Tibial artery (tissue), 4 donors: ENCODE measurements at places on chromosomes 2 and 18.
A peak's percentile ranks its signal among the peaks of the same experiment; 100 is the strongest.

- peaks cover 16% of the 10 kb centered on the region for H3K4me1 ChIP-seq
- H3K27me3 ChIP-seq = no peaks in the 10 kb centered on the region
- DNase-seq = no peak
- no peaks in the 10 kb centered on the region for H3K36me3 ChIP-seq
Observed at GRCh38 chr2:134218930-134219658, 34.8 kb upstream of the MGAT5 start.

DNA sequence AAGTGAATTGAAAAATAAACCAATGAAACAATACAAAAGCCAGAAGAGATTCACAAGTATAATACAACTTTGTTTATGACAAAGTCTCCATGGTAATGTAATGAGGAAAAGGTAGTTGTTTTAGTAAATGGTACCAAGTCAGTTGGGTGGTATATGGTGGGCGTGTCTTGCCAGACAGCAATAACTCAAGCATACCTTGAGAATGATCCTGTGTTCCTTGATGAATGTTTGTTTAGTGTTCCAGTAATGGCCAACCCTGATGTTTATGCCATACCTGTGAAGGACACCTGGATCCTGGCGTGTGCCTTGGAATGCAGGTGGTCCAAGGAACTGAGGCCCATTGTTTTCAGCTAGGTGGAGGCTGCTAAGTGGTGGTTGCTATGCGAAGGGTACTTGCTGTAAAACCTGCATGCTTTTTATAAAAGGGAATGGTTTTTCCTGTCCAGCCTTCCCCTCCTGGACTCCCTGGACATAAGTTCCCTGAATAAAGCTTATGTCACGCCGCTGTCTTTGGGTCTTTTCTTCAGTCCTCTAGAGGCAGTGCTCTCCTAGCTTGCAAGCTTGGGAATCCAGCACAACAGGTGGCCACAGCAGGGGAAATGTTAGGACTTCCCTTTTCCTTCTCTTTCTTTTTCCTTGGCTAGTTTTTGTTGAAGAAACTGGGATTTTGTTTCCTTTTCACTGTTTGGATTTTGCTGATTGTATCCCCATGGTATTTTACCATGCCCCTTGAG, 54.7 kb downstream of the MTA3 start:
- no peaks in the 10 kb centered on the region for H3K27me3 ChIP-seq
- H3K4me3 ChIP-seq = no peak overlapping the region
- no peak overlapping the region for H3K27ac ChIP-seq
- H3K4me1 ChIP-seq = peaks cover 2% of the 10 kb centered on the region
- H3K36me3 ChIP-seq = peaks cover 15% of the 10 kb centered on the region

DNA sequence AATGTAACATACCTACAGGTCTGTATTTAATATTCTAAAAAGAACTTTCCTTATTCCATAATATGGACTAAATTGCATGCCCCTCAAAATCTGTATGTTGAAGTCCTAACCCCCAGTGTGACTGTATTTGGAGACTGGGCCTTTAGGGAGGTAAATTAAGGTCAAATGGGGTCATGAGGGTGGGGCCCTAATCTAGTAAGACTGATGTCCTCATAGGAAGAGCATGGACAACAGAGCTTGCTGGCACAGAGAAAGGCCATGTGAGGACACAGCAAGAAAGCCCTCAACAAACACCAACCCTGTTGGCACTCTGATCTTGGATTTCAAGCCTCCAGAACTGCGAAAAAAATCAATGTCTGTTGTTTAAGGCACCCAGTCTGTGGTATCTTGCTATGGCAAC, 18.6 kb downstream of the SF3B1 start:
- H3K4me3 ChIP-seq = no peak overlapping the region
- H3K4me1 ChIP-seq = no peaks in the 10 kb centered on the region
- H3K36me3 ChIP-seq = peaks cover 94% of the 10 kb centered on the region

DNA sequence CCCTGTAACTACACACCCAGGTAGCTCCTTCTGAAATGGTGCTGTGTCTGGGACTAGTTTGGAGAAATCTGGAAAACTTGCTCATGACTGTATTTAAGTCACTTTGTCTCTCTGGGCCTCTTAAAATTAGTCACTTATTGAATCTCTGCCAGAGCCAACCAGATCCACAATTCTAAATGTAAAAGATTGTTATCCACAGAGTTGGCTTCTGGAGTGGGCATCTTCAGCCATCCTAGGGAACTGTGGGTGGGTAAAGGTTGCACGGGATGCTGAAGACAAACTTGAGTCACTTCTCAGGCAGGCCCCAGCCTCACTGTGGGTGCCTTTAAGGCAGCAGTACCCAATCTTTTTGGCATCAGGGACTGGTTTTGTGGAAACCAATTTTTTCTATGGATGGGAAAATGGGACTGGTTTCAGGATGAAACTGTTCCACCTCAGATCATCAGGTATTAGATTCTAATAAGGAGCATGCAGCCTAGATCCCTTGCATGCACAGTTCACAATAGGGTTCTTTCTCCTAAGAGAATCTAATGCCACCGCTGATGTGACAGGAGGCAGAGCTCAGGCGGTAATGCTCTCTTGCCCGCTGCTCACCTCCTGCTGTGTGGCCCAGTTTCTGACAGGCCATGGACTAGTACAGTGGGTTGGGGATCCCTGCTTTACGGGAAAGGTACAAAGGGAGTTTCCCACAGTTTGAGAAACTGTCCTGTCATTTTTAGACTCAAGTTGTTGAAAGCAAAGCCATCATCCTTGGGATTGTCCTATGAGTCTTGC, 98.3 kb upstream of the SPRED2 start:
- DNase-seq = no peak
- no peak overlapping the region for H3K27ac ChIP-seq
- no peaks in the 10 kb centered on the region for H3K27me3 ChIP-seq
- no peaks in the 10 kb centered on the region for H3K36me3 ChIP-seq

DNA sequence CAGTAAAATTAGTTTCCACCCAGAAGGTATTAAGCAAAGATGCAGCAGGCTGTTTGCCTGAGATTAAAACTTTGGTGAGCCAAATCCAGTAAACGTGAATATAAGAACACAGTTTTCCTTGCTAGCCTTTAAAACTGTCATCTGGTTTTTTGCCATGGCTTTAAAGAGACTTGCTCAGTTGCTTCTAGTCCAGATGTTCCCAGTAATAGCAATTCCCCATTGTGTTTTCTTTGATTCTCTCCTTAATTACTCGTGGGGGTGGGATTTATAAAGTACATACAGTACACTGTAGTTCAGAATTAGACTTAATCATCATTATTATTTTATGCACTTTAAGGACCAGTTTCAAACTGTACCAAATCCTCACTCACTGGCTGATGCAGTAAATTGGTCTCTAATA, 303.5 kb upstream of the ZNF804A start:
- no peaks in the 10 kb centered on the region for H3K27me3 ChIP-seq
- no peaks in the 10 kb centered on the region for H3K36me3 ChIP-seq
- no peaks in the 10 kb centered on the region for H3K4me1 ChIP-seq

- H3K4me3 ChIP-seq = no peak overlapping the region
- DNase-seq = no peak
- no peaks in the 10 kb centered on the region for H3K4me1 ChIP-seq
Observed at GRCh38 chr2:86542814-86543213, 20.4 kb downstream of the CHMP3 start.

DNA sequence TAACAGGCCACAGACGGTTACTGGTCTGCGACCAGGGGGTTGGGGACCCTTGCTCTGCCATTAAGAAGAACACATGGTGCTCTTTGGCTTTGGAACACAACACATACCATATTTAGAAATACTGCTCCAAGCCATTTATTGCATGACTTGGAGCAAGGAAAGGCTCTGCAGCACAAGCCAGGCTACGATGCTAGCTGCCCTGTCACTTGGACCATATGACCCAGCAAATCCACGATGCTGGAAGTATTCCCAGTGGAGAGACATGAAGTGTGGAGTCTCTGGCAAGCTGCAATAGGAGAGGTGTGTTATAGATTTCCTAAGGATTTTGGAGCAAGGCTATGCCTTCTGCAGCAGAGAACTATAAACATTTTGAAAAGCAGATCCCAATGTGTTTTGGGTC, 171.2 kb downstream of the HAUS1 start:
- H3K4me3 ChIP-seq = no peak overlapping the region
- no peak for DNase-seq
- no peaks in the 10 kb centered on the region for H3K4me1 ChIP-seq
- no peaks in the 10 kb centered on the region for H3K27me3 ChIP-seq
- H3K27ac ChIP-seq = no peak overlapping the region
- no peaks in the 10 kb centered on the region for H3K36me3 ChIP-seq

DNA sequence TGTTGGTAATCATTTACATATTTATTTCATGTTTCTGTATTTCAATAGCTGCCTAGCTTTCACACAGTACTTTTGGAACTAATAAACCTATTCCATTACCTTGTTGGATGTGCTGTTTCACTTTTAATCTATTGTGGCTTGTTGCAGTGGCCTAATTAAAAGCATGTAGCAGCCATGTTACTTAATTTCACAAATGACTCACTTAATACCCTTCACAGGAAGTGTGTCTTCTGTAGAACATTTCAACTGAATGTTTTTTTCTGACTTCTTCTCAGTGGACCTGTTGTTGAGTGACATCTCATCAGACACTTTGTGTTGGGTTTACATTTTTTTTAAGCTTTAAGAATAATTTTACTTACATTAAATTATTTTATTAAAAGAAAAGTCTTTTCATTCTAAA, 260.5 kb upstream of the THUMPD2 start:
- H3K4me1 ChIP-seq = no peaks in the 10 kb centered on the region
- no peak for DNase-seq

- H3K27me3 ChIP-seq = no peaks in the 10 kb centered on the region
- DNase-seq = no peak
- no peaks in the 10 kb centered on the region for H3K36me3 ChIP-seq
- H3K4me3 ChIP-seq = peak overlapping the region; percentile 50
Observed at GRCh38 chr18:22711192-22711685, 221.9 kb upstream of the RBBP8 start.

DNA sequence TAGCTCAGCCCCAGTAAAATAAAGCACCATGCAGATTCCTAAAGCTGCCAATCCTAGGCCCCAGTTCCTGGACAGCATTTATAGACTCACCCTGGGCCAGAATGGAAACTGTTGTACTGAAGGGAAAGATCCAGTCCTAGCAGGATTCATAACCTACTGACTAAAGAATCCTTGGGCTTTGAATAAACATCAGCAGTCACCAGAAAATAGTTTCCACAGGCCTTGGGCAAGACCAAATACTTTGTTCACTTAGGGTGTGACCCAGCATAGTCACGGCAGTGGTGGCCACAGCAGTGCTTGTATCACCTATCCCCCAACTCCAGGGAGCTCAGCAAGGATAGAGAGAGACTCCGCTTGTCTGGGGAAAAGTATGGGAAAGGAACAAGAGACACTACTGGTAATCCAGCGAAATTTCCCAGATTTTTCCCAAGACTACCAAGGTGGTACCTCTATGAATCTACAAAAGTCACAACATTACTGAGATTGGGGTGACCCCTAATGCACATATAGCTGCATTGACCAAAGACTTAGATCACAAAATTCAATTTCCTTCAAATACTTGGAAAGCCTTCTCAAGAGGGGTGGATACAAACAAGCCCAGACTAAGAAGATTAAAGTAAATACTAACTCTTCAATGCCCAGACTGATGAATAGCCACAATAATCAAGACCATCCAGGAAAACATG, 748.1 kb upstream of the LRATD1 start:
- H3K27ac ChIP-seq = no peak overlapping the region
- no peaks in the 10 kb centered on the region for H3K27me3 ChIP-seq
- no peaks in the 10 kb centered on the region for H3K36me3 ChIP-seq
- no peak overlapping the region for H3K4me3 ChIP-seq
- no peak for DNase-seq

DNA sequence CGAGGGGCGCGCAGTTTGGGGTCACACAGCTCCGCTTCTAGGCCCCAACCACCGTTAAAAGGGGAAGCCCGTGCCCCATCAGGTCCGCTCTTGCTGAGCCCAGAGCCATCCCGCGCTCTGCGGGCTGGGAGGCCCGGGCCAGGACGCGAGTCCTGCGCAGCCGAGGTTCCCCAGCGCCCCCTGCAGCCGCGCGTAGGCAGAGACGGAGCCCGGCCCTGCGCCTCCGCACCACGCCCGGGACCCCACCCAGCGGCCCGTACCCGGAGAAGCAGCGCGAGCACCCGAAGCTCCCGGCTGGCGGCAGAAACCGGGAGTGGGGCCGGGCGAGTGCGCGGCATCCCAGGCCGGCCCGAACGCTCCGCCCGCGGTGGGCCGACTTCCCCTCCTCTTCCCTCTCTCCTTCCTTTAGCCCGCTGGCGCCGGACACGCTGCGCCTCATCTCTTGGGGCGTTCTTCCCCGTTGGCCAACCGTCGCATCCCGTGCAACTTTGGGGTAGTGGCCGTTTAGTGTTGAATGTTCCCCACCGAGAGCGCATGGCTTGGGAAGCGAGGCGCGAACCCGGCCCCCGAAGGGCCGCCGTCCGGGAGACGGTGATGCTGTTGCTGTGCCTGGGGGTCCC, at the start of gene ITGA4:
Gene ITGA4 (plus strand): TSS at position 266 of the 620 bp plus-strand sequence. CDS start 269 bp downstream, at position 535.
- peak within 1 kb of the TSS; percentile 62 for H3K4me3 ChIP-seq
- no peaks in the 10 kb centered on the region for H3K36me3 ChIP-seq
- peaks cover 20% of the 10 kb centered on the region for H3K4me1 ChIP-seq
- peak; percentile 46 for DNase-seq

DNA sequence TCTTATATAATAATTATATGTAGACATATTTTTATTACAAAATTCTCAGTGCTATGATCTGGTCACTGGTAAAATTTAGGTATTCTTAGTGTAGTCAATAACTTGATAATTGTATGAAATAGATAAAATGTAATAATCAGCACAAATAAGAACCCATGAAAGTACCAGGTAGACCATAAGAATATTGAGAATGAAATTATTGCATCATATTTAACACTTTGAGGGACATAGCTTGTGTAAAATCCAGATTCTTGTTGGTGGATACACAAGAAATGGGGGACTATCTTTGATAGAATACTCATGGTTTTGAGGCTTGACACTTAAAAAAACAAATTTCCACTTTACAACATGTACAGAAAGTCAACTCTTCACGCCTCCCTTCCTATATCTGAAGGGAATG, 898.8 kb upstream of the DDX18 start:
- no peaks in the 10 kb centered on the region for H3K4me1 ChIP-seq
- no peaks in the 10 kb centered on the region for H3K27me3 ChIP-seq
- no peak overlapping the region for H3K4me3 ChIP-seq
- DNase-seq = no peak

DNA sequence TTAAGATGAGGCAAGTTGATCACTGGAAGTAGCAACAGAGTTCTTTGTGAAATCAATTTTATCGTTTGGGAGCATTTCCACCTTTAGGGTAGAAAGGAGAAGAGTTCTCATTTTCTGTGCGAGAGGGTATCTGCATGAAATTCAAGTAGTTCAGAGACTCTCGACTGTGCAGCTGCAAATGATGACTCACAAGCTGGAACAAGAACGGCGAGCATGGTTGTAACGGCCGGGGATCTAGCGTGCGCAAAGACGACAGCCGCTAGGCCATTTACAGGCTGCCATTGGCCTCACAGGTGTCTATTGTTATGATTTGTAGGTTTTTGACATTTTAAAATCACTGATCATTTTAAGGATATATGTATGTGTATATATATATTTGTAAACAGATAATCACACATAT, 5.2 kb downstream of the KLHL29 start:
- no peak overlapping the region for H3K27ac ChIP-seq
- H3K27me3 ChIP-seq = no peaks in the 10 kb centered on the region
- no peaks in the 10 kb centered on the region for H3K4me1 ChIP-seq
- no peak overlapping the region for H3K4me3 ChIP-seq

GRCh38 chr2:12928775-12929401, 212.2 kb downstream of the TRIB2 start:
- no peak for DNase-seq
- no peaks in the 10 kb centered on the region for H3K27me3 ChIP-seq
- no peaks in the 10 kb centered on the region for H3K36me3 ChIP-seq
- no peak overlapping the region for H3K4me3 ChIP-seq
- peaks cover 12% of the 10 kb centered on the region for H3K4me1 ChIP-seq
